ENCODE measurements at places on chromosomes 16 and 17. TPM values are rescaled to one million over a fixed set of nuclear protein-coding genes. Genes with fewer than 3 reads are reported as not detected.

The VTN gene
- total RNA-seq = 0.38 TPM

The NOG gene
- 3.2 TPM for total RNA-seq

The PIK3R6 gene
- not detected for total RNA-seq

The RPL13 gene
- total RNA-seq = 3,513 TPM

Data from endothelial cell of coronary artery (primary cell).